ENCODE measurements at places on chromosomes 2 and 18.
A peak's percentile ranks its signal among the peaks of the same experiment; 100 is the strongest.

DNA sequence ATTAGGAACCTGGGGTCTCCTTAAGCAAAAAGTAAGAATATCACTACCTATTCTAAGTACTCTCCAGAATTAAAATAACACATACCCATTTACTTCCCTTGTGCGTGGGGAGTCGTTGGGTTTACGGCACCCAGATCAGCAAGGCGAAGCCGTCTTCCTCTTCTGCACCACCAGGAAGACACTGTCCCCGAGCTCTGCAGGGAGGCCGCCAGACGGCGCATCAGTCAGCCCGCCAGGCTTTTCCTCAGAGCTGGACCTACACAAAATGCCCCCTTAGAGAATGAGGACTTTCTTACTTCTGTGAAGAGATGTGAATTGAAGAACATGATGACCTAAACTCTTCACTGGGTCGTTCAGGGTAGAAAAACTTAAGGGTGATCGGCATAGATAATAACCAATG, 526.5 kb downstream of the GALR1 start:
- no peak for DNase-seq

DNA sequence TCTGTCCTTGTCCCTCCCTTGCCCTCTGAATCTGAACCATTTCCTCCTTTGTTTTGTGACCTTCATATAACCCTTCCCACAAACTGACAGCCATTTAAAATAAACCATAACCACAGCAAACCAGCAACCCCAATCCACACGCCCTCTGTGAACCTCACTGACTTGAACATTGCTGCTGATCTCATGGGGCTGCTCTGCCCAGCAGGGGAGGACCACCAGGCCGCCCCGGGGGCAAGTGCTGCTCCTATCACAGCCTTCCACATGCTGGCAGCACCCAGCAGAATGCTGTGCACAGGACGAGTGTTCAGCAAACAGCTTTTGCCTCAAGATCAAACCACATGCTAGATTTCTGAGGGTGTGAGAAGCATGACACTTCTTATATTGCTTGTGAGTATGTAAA, 73.9 kb upstream of the UXS1 start:
- peak; percentile 2 for DNase-seq

GRCh38 chr18:39604836-39605235, 2039.2 kb upstream of the CELF4 start:
- DNase-seq = no peak

DNA sequence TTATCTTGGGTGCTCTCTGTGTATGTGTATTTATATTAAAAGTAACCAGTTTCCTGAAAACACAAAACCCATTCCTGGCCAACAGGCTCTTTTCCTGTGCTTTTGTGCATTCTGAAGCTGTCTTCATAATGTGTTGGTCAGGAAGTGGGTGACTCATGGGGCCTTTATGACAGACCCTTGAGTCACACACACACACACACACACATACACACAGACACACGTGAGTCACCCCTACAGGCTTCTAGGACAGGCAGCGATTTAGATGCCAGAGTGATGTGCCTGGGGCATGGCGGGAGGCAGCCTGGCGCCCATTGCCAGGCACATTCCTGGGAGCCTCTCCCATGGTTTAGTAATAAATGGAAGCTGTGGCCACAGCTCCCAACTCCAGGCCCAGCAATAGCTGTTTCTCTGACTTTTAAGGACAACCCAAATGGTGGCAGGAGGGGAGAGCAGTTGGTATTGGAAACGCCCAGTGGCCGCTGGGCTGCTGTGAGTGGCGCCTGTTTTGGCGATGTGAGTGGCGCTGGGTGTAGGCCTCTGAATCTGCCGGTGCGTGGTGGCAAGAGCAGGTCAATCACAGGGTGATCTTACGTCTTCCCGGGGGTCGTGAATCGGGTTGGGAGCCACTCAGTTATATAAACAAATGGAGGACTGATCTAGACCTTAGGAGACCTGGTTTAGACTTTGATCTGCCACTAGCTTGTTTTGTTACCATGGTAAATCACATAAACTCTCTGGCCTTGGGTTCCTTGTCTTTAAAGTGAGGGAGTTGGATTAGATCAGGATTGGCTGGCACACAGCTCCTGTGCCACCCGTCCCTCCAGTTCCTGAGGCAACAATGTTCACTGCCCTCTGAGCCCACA, 150.7 kb upstream of the DLX2 start:
- no peak for DNase-seq

GRCh38 chr2:34570266-34570872, 971.3 kb upstream of the FAM98A start:
- no peak for DNase-seq

- no peak for DNase-seq
These were observed 11.8 kb upstream of the DUSP2 start for GRCh38 chr2:96156926-96157648.
